ENCODE measurements at places on chromosomes 7 and 10. TPM values are rescaled to one million over a fixed set of nuclear protein-coding genes. Genes with fewer than 3 reads are reported as not detected.

NUP42 gene
- 15.9 TPM for polyA plus RNA-seq

CPN1 gene
- not detected for polyA plus RNA-seq

FOXK1 gene
- 8.8 TPM for polyA plus RNA-seq

NT5C3A gene
- polyA plus RNA-seq, result 11.3 TPM

SPDYE16 gene
- polyA plus RNA-seq, result not detected

OR6V1 gene
- not detected for polyA plus RNA-seq

SUN3 gene
- polyA plus RNA-seq, result not detected

OR2A5 gene
- not detected for polyA plus RNA-seq

SLC37A3 gene
- polyA plus RNA-seq, result 45.3 TPM

GPR37 gene
- polyA plus RNA-seq, result 3.8 TPM

PIP gene
- polyA plus RNA-seq, result not detected

GPR26 gene
- polyA plus RNA-seq, result not detected

MEOX2 gene
- not detected for polyA plus RNA-seq

ZNF736 gene
- polyA plus RNA-seq, result 1.9 TPM

MCM7 gene
- 104 TPM for polyA plus RNA-seq

TCERG1L gene
- not detected for polyA plus RNA-seq

ACSL5 gene
- 0.86 TPM for polyA plus RNA-seq

STRIP2 gene
- 1.8 TPM for polyA plus RNA-seq

ABCA13 gene
- polyA plus RNA-seq, result 0.04 TPM

LAMB1 gene
- polyA plus RNA-seq, result 97.5 TPM

LGI1 gene
- polyA plus RNA-seq, result not detected

All from IMR-90 (cell line).